ENCODE measurements at places on chromosomes 1 and 21.

DNA sequence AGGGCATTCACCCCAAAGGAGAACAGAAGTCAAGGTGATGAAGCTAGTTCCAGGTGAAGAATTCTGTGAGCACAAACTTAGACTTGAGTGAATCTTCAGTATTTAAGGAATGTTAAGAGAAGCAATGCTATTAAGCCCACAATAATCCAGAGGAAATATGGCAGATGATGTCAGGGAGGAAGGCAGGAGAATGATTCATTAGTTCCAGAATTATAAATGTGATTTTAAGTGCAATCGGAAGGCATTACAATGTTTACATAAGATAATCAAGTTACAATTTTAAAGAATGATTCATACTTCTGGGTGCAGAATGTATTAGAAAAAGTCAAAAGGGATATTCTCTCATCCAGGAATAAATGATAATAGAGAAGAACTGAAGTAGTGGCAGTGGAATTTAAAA is 545.2 kb upstream of the BRINP3 start:
- no peak for DNase-seq

DNA sequence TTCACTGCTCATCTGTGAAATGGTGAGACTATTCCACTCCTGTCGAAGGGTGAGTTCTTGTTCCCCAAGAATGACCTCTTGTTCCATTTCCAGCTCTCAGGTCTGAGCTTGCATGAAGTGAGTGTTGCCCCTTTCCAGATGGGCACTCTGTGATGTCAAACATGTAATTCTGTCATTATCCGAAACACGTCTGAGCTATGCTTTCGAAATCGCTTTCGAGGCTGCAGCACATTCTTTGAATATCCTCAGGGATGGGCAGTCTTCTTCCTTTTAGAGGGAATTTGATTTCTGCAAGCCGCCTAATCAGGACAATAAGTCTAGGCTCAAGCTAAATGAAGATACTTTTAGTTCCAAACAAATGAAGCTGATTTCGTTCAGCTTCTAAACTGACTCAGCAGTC is 15.1 kb downstream of the NFASC start:
- no peak for DNase-seq

- DNase-seq = no peak
Observed at GRCh38 chr1:24985737-24986136, 55.7 kb upstream of the RUNX3 start.

DNA sequence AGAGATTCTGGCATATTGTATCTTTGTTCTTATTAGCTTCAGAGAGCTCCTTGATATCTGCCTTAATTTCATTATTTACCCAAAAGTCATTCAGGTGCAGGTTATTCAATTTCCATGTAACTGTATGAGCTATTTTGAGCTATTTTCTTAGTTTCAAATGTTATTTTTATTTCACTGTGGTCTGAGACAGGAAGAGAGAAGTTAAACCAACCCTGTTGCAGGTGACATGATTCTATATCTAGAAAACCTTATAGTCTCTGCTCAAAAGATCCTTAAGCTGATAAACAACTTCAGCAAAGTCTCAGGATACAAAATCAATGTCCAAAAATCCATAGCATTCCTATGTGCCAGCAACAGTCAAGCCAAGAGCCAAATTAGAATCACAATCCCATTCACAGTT is 1644.0 kb upstream of the B3GALT2 start:
- DNase-seq = no peak

- DNase-seq = peak; percentile 34
Observed at GRCh38 chr21:40143822-40144525, 276.7 kb downstream of the PCP4 start.

DNA sequence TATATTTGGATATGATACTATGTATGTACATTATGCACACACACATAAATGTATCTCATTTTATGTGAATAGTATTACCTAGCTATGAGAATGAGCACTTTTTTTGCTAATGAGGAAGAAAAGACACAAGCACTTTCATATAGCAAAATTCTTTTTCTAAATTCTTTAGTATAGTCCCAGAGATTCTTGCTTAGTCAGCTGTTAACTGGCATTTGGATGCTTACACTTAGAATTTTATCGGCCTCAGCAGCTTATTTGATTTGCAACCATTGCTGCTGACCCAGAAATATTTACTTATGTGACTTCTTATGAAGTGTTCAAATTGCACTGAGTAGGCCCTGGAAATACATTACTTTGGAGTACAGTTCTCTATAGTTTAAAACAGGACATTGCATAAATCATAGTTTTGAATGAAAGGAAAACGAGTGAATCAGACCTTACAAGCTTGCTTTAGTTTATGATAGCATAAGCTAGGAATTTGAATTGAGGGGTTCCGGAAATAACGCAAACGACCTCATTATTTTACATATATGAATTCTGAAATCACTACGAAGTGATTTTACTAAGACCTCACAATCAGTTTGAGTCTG is 653.9 kb upstream of the NEGR1 start:
- DNase-seq = no peak

DNA sequence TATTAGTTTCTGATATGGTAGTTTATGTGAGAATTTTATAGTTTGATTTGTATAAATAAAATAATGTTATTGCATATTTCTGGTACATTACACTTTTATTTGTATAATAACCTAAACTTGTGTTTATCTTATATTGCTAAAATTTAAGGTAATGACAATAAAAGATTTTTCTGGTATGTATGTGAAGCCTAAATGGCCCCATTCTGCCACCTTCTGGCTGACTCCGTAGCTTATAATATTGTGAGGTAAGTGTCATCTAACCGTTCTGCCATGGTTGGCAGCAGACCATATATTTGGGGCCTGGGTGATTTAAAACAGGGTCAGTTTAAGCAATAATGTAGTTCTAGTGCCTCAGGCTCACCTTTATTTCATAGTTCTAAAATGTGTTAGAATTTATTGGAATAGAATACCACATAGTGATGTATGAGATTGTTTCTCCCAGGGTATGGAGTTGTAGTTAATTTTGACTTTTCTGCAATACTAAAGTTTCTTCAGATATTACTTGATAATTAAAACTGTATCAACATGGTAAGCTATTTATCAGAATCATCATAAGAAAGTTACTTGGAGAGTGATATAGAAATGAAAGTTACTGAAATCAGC is 21.2 kb upstream of the PRKACB start:
- DNase-seq = peak; percentile 38

DNA sequence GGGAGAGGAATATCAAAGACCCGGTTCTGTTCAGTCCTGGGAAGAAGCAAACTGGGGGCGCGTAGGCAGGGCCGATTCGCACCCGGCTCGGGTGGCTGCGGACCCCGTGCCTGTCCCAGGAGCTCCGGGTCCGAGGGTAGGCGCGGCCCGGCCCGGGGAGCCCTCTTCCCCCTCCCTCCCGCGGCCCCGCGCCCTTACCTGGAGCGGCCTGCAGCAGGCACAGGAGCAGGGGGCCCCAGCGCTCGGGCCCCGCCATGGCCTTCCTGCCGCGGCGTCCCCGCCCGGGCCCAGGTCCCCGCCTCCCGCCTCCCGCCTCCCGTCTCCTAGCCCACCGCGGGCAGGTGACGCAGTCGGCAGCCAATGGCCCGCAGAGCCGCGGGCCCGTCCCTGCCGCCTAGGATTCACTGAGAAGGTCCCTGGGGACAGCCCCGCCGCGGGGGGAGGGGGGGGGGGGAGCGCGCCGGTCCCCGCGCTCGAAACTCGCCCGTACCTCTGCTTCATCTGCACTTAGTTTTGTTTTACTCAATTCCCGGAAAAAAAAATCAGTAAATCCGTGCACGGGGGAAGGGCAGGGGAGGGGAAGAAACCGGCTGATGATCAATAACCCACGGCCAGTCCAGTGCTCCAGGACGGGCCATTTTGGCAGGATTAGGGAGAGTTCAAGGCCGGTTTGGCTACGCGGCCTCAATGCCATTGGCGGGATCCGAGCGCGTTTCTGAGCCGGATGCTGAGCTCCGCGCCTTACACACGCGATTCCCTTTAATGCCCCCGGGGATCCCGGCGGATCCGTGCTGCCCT is at the start of gene IFNLR1:
Gene IFNLR1 (minus strand): TSS at position 297 of the 798 bp plus-strand sequence. CDS start 41 bp downstream, at position 256.
- no peak for DNase-seq

DNA sequence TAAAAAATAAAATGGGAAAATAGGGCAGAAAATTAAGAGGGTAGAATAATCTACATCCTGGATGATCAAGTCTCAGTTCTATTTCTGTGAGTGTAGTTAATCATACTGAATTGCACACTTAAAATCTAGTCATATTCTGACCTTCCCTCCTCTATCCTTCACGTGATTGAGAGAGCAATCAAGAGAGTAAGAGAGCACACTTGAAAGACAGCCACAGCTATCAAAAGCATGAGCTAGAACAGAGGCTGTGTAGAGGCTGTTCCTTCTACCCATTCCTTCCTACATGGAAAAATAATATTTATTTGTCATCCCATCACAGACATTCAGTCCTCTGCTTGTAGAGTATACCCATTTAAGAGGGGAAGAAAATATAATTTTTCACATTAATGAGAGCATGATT is 52.4 kb downstream of the PHC2 start:
- DNase-seq = no peak

DNA sequence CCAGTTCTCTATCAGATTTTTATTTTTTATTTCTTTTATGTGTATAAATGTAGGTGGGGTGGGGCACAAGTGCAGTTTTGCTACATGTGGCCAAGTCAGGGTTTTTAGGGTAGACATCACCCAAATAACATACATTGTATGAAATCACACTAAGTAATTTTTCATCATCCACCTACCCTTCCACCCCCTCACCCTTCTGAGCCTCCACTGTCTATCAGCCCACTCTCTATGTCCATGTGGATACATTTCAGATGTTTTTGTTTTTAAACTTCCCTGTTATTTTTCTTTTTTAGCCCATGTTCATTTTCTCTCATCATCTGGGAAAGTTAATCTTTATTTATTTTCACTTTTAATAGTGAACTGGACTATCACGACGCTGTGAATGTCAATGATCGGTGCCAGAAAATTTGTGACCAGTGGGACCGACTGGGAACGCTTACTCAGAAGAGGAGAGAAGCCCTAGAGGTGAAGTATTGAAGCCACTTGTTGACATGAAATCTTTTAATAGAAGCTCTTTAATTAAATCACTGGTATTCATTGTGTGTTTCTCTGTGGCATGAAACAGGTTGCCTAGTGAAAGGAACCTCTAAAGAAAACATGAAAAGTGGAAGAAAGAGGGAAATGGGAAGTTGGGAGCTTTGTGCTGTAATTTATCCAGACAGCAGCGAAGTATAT is 47.6 kb upstream of the MTR start:
- no peak for DNase-seq

DNA sequence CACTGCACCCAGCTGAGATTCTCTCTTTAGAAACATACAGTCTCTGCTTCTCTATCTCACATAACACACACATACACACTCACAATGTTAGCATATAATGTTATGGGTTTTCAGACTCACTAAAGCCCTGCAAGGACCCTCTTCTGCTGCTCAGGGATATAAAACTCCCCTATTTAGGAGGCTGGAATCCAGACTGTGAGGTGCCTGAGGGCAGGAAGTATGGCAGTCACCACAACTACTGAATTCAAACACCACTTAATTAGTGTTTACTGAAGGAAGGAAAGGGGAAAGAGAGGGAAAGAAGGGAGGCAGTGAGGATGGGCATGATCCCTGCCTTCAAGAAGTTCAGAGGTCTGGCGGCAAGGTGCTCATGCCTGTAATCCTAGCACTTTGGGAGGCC is 7.8 kb upstream of the CDK18 start:
- no peak for DNase-seq

DNA sequence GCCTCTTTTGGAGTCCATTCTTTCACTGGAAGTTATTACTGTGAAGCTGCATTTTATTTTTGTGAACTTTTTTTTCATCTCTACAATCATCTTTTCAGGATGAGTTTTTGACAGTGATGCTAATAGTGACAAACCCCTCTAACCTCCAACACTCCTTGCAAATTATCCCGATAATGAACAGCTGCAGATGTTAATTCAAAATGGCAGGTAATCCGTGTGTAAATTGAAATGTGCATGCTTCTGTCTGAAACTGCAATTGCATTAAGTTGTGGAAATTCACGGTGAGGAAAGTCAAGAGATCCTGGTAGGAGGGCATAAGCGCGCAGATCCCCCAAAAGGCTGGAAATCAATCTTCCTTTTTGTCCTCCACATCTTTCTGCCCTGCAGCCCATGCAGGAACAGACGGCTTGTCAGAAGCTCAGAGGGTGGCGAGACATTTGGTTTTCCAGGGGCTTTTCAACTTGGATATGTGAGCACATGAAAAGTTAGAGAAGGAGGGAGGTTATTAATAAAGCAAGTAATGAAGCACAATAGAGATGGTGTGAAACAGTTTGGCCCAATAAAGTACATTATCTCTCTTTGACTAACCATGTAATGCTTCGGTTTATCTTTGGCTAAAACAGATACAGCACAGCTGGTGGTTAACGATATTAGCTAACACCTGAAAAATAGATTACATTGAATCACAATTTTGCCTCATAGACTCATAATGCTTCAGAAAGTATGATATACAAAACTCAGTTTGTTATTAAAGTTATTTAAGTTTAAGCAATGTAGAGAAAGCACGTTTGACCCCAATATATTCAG is 143.5 kb upstream of the COA6 start:
- no peak for DNase-seq

DNA sequence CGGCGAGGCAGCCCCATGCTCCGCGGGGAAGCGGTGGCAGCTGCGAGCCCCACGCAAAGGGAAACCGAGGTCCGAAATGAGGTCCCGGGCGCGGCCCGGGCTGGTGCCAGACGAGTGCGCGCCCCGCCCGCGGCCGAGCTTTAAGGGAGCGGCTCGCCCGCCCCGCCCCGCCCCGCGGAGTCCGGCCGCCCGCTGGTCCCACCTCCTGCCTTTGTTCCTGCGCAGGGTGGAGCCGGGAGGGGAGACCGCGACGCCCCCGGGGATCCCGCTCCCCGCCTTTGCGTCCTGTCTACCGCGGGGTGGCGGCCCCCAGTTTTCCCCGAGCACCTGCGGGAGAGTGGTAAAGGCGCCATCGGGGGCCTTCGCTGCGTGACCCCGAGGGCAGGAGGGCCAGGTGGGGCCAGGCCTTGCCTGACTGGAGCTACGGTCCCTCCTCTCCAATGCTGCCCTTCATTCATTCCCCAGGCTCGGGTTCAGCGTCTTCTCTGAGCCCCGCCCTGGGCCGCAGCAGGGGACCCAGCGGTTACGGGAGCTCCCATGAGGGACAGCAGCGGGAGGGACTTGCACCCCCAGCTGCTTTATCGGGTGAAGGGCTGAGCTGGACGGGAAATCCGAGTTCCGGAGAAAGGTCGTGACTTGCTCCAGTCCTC is at the start of gene HES2:
Gene HES2 (minus strand): TSS at position 116 of the 650 bp plus-strand sequence. CDS start 99 bp downstream, at position 17.
- DNase-seq = no peak

GRCh38 chr1:157966031-157966537 is 27.4 kb upstream of the KIRREL1 start:
- DNase-seq = no peak

GRCh38 chr1:53051676-53052075 is 10.3 kb upstream of the PODN start:
- no peak for DNase-seq

- DNase-seq = no peak
Observed at GRCh38 chr1:224175617-224176016, 7.4 kb upstream of the DEGS1 start.

GRCh38 chr1:11558871-11559590 is 80.1 kb downstream of the DISP3 start:
- no peak for DNase-seq

- no peak for DNase-seq
Observed at GRCh38 chr1:28855469-28855951, 43.5 kb downstream of the OPRD1 start.
